Thyroid gland (tissue), 4 donors: ENCODE measurements at places on chromosomes 13 and 19.

DNA sequence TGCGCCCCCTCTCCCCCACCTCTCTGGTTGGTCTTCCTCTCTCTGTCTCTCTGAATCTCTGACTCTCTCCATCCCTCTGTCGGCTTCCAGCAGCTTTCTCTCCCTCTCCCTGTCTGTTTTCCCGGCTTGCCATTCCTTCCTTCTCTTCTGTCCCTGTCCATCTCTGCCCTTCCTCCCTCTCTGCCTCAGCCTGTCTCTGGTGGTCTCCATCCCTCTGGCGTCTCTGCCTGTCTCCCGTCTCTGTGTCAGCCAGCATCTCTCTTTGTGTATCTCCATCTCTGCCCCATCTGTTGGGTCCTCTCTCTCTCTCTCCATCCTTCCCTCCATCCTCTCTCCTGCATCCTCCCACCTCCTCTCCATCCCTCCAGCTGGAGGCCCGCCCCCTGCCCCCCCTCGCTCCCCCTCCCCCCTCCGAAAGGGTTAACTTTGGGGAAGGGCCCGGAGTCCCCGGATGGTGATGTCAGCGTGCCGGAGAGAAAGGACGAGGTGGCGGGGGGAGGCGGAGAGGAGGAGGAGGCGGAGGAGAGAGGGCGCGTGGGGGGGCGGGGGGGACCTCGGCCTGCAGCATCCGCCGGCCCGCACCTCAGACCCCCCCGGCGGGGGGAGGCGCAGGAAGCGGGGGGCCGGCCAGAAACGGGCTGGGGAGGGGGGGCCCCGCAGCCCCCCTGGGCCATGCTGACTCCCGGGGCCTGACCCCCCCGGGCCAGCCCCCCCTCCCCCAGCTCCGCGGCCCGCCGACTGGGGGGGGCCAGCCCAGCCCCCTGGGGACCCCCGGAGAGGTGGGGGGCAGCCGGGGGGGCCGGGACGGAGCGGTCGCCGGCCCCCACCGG lies at the start of gene BRSK1:
TSS of gene BRSK1 (plus strand) at position 450 of the 830 bp plus-strand sequence. CDS start 446 bp downstream, outside the sequence.
- H3K4me1 ChIP-seq: peaks cover 7% of the 10 kb centered on the region
- no peak within 1 kb of the TSS for H3K4me3 ChIP-seq
- peak within 1 kb of the TSS; percentile 58 for H3K27ac ChIP-seq
- DNase-seq: no peak

DNA sequence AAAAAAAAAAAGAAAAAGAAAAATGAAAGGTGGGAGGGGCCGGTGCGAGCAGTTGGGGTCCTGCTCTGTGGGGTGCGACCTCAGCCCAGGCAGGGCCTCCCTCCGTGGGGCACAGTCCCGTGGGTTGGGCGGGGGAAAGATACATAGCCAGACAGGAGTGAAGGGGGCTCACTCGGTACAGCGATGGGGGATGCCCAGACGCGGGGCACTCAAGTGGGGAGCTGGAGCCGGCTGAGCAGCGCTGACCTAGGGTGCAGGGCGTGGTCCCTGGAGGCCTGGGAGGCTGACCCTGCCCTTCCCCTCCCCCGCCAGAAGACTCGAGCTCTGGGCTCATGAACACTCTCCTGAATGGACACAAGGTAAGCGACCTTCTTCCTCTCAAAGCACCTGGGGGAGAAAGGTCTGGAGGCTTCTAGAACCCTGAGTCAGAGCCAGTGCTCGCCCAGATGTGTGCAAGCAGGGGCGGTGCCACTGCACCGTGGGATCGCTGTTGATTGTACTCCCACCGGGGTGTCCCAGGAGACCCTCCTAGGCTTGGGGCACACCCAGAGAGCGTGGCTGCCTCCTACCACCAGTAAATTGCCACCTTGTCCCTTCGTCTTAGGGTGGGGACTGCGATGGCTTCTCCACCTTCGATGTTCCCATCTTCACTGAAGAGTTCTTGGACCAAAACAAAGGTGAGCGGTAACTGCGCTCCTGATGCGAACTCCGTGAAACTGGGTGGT lies 3.4 kb downstream of the HMG20B start:
- no peak for DNase-seq
- no peak overlapping the region for H3K27ac ChIP-seq
- H3K4me3 ChIP-seq: no peak overlapping the region
- no peaks in the 10 kb centered on the region for H3K27me3 ChIP-seq
- H3K36me3 ChIP-seq: no peaks in the 10 kb centered on the region

DNA sequence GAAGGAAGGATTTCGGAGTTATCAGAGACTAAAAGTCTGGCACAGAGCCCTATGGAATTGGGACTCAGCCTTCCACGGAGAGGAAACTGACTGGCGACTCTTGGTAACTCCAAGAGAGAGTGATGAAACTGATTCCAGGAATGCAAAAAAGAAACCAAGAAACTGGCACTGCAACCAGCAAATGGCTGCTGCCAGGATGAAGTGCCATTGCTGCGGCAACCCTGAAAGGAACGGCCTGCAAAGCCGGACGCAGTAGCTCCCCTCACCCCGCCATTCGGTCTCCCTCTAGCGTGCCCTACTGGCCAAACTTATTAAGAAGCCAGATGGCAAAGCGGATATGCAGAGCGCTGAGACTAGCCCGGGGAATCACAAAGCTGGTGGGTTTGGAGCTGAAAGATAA lies 236.0 kb downstream of the PCDH9 start:
- H3K4me3 ChIP-seq: no peak overlapping the region
- peak; percentile 79 for DNase-seq
- peaks cover 4% of the 10 kb centered on the region for H3K4me1 ChIP-seq
- H3K36me3 ChIP-seq: no peaks in the 10 kb centered on the region

- H3K27me3 ChIP-seq: no peaks in the 10 kb centered on the region
- peaks cover 21% of the 10 kb centered on the region for H3K36me3 ChIP-seq
- no peaks in the 10 kb centered on the region for H3K4me1 ChIP-seq
These were observed 219.1 kb downstream of the LMO7 start for GRCh38 chr13:75855216-75855615.

DNA sequence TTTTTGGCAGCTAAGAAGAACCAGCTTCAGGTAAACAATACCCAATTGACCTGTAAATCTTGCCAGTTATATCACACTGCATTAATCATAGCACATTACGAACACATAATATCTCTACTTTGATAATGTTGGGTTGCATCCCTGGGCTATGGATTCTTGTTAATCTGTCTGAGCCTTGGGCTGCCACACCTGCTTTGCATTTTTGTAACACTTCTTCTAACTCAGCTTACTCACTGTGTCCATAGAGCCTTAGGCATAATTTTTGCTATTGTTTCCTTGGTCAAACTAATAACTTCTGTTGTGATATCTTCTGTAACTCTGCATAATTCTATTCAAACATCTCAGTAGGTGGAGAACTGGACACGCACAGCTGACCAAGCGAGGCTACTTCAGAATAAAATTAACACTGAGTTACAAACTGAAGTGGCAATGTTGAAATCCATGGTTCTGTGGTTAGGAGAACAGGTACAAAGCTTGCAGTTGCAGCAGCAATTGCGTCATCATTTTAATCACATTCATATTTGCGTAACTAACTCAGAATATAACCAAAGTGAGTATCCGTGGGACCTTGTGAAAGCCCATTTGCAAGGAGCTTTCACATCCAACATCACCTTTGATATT lies 6.4 kb downstream of the ZNF350 start:
- peaks cover 10% of the 10 kb centered on the region for H3K36me3 ChIP-seq
- no peaks in the 10 kb centered on the region for H3K27me3 ChIP-seq
- DNase-seq: peak; percentile 51
- H3K27ac ChIP-seq: no peak overlapping the region
- no peaks in the 10 kb centered on the region for H3K4me1 ChIP-seq

DNA sequence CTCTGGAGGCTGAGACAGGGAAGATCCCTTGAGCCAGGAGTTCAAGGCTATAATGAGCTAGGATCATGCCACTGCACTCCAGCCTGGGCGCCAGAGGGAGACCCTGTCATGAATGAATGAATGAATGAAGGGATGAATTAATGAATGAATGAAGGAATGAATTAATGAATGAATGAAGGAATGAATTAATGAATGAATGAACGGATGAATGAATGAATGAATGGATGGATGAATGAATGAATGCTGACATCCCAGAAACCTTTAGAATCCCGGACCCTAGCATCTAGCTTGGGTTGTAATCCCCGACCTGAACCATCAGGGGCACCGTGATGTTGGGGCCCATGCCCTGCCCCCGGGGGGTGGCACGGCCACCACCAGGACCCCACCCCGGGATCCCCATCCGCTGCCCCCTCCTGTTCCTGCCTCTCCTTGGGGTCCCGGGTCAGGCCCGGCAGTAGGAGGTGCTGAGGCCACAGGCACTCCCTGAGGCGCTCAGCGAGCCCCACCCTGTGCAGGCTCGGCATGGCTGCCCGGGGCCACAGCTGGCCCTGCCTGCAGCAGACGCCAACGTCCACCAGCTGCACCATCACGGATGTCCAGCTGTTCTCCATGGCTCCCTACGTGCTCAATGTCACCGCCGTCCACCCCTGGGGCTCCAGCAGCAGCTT lies 3.4 kb downstream of the EBI3 start:
- H3K4me1 ChIP-seq: no peaks in the 10 kb centered on the region
- no peak overlapping the region for H3K27ac ChIP-seq
- DNase-seq: no peak
- H3K27me3 ChIP-seq: peaks cover 4% of the 10 kb centered on the region
- no peak overlapping the region for H3K4me3 ChIP-seq
